IPS-NIHi11 (cell line): ENCODE measurements at places on chromosomes 12 and 14.

DNA sequence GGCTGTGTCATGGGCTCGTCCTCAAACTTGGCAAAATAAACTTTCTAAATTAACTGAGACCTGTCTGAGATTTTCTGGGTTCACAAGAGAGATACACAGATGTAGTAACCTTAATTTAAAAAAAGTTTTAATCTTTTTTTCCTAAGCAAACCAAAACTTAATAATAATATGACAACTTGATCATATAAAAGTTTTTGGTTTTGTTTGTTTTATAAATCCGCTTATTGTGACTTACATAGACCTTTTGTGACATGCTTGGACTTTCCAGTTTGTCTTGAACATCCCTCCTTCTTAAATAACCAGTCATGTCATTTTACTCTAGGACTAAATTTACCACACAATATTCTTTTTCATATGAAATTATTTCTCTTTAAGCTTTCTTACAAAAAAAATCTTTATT, 8.5 kb downstream of the RDH12 start:
- no peak for DNase-seq

- DNase-seq, result no peak
Observed at GRCh38 chr14:77041881-77042545, 13.5 kb upstream of the IRF2BPL start.

- DNase-seq, result no peak
Observed at GRCh38 chr12:44835641-44836379, 40.3 kb downstream of the NELL2 start.

DNA sequence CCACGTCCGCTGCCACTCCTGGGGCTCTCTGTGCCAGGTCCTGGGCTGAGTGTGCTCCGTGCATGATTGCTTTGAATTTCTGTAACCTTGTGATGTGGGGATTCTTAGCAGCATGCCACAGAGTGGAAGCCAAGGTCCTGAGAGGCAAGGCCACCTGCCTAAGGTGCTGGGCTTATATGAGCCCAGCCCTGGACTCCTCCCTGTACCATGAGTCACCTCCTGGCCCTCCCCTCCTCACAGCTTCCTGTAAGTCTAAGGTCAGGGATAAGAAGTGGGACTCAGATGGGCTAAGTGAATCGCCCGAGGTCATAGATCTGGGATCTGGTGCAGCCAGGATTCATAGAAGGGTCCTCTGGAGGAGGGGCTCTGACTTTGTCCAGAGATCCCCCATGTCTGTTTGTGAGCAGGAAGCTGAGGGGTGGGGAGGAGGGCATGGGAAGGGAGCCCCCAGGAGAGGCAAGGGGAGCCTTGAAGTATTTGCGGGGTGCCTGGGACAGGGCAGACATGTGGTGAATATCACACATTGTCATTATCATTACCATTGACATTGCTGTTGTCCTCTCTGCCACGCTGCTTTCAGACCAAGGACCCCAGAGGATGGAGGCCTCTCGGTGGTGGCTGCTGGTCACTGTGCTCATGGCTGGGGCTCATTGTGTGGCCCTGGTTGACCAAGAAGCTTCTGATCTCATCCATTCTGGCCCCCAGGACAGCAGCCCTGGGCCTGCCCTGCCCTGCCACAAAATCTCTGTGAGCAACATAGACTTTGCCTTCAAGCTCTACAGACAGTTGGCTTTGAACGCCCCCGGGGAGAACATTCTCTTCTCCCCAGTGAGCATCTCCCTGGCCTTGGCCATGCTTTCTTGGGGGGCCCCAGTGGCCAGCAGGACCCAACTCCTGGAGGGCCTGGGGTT, 28.8 kb downstream of the SERPINA3 start:
- no peak for DNase-seq

- no peak for DNase-seq
Observed at GRCh38 chr14:33377596-33378390, 439.1 kb downstream of the NPAS3 start.

DNA sequence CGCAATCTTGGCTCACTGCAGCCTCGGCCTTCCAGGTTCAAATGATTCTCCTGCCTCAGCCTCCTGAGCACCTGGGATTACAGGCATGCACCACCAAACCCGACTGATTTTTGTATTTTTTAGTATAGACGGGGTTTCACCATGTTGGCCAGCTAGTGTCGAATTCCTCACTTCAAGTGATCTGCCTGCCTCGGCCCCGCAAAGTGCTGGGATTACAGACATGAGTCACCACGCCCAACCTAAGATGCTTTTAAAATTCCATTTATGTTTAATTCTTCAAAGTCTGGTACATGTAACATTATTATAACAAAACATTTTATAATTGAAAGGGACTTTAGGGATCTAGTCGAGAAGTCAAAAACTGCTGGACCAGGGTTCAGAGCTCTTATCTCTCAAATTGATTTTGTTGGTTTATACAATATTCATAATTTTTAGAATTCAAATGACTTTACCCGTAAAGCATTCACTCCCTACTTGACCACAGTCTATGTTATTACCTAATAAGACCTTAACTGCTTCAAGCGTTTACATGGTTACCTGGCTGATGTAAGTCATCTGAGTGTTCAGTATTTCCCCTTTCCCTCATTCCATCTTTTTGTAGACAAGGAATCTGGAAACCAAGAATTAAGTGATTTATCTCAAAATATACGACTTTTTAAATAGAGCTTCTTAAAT, 28.2 kb downstream of the RAP1B start:
- no peak for DNase-seq

DNA sequence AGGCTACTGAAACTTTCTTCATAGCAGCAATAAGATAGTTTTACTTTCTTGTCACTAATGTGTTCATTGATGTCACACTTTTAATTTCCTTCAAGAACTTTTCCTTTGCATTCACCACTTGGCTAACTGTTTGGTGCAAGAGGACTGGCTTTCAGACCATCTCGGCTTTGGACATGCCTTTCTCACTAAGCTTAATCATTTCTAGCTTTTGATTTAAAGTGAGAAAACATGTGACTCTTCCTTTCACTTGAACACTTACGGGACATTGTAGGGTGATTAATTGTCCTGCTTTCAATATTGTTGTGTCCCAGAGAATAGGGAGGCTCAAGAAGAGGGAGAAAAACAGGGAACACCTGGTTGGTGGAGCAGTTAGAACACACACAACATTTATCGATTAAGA, 41.9 kb downstream of the IFNG start:
- DNase-seq, result no peak

DNA sequence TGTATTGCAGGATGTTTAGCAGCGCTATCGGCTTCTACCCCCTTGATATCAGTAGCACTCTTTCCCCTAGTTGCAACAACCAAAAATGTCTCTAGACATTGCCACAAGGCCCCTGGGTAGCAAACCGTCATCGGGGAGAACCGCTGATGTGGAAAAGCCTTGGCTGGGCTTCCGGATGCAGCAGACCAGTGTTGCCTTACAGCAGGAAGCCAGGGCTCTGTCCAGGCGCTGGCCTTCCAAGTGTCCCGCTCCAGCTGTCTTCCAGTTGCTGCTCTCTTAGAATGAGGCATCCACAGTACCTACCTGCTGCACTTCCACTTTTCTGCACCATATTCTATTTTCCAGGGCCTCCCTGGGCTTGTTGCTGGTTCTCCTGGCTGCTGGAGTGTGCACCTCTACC, 22.6 kb upstream of the SLC10A1 start:
- DNase-seq, result no peak

DNA sequence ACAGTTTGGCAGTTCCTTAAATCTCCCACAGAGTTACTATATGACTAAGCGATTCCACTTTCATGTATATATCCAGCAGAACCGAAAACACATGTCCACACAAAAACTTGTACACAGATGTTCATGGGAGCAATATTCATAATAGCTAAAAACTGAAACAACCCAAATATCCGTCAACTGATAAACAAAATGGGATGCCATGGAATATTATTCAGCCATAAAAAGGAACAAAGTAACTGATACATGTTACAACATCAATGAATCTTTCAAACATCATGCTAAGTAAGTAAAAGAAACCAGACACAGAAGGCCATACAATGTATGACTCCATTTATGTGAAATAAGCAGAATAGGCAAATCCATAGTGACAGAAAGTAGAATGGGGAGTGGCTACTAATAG, 80.2 kb upstream of the GPHB5 start:
- no peak for DNase-seq

GRCh38 chr12:92551853-92552397, 150.9 kb upstream of the PLEKHG7 start:
- DNase-seq, result no peak

DNA sequence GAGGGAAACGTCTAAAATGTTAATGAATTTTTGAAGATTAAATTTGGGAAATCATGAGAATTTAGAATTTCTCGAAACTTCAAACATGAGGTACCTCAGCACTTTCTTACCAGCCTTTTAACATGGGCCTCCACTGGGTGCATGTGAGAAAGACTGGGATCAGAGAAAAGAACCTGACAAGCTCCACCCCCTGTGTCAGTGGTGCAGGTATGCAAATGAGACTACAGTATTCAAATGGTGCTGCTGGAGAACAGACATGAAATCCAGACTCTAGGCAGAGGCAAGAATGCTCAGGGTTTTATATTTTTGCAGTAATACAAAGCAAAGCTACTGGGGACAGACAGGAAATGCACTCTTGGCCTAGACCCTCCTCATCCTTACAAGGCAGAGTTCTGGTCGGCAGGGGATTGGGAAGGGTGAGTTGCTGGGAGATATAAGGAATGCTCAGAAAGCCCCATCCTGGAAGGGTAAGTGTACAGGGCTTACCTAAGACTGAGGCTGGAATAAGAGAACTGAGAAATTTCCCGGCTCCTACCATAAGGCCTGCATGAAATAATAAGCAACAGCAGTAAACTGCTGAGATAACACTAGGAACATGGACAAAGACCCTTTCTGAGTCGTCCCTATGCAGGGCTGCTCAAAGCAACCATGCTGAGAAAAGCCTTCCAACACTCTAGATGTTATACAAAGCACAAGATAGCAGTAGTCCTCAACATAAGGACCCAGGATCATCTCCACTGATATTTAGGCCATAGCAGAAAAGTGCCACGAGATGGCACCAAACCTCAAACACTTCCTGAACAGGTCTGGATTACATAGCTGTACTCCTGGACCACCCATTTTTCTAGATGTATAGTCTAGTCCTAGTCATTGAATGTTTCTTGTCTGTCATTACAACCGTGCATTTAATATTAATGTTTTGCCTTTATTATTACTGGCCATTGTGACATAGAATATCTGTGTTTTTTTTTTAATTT, 260.8 kb downstream of the RASSF9 start:
- DNase-seq, result peak; percentile 68

DNA sequence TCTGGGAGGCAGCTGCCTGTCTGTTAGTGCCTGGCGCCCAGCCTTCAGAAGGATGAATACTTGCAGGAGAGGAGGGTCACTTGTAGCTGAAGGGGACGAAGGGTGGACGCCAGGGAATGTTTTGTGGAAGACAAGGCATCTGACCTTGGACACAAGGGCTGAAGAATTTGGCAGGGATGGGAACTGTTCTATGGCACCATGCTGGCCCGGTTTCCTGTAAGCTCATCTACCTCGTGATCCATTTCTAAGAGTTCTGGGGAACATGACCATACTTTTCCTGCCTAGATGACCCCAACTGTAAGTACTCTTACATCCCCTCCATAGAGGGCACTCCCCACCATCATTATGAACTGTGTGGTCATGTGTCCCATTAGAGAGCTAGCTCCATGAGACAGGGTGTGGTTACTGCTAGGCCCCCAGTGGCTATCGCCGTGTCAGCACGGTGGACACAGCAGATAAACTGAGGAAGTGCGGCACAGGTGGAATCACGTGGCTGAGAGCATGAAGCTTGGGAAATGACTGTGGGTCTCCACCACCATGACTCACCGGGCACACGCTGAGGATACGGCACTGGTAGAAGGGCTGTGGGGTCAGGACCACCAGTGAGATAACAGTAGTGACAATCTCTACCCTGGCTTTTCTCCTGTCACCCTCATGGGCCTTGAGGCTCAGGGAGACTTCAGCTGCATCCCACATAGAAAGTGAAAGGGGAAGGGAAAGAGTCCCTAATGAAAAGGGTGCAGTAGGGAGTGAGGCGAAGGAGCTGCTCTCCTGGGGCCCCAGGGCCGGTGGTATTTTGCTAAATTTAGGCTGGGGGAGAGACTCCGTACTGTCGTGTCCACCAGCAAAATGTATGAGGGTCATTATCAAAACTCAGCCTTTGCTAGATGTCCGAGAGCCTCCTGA, 252.6 kb downstream of the FOXN3 start:
- DNase-seq, result no peak

GRCh38 chr12:10810068-10810467, at the start of gene TAS2R9:
TAS2R9 (minus strand) TSS chr12:10810168; CDS start chr12:10810075, 93 bp downstream.
- no peak for DNase-seq

GRCh38 chr14:24774187-24774915, 140.4 kb upstream of the GZMB start:
- no peak for DNase-seq

GRCh38 chr14:65438266-65438933, 25.9 kb downstream of the FUT8 start:
- DNase-seq, result no peak

GRCh38 chr12:98814254-98814653, 169.2 kb downstream of the APAF1 start:
- no peak for DNase-seq

DNA sequence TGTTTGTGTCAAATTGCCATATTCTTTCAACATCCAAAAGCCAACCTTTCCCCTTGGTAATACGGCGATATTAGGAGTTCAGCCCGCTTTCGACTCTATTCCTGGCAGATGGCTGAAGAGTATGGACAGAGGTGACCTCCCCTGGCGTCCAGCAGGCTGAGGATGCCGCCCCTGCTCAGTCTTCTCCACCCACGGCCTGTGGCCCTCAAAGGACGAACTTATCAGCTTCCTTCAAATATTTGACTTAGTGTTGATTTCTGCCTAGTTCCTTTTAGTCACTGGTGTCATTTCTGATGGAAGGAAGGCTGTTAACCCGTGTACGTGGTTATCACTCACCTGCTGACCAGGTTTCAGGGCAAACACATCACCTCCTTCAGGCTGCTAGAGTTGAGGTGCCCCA, 65.0 kb downstream of the TESC start:
- no peak for DNase-seq

DNA sequence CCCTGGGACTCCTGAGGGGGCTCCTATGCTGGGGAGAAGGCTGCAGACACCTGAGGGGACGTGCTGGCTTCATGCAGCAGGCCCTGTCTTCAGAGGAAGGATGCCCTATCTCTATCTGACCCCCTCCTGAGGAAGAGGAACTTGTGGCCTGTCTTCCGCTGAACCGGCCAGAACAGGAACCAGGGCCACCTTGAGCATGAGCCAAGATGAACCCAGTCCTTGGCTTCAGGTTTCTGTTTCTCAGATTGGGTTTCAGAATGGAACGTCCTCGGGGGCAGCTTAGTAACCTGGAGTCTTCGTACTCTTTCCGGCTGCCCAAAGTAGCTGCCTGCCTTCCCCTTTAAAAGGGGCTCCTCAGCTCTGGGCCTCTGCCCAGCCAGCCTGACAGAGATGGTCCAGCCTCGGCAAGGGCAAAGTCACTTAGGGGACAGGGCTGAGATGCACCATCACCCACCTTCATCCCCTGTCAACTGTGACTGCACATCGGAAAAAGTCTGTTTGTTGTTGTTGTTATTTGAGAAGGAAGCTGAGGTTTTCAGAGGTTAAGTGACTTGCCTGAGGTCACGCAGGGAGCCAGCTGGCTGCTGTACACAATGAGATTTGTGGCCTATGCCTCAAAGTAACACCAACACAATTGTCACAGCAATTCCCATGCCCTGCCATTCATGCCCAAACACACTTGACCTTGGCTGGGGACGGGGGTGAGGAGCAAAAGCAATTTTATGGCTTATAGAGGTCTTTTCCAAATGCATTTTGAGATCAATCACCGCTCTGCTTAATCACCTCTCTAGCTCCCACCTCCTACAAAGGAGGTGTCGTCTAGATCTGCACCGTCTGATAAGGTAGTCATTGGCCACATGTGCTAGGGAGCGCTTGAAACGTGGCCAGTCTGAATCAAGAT, 13.4 kb downstream of the ASB2 start:
- DNase-seq, result no peak

GRCh38 chr12:77349689-77350370, 284.5 kb upstream of the E2F7 start:
- DNase-seq, result no peak
